Amniotic epithelial cell (primary cell): ENCODE measurements at places on chromosomes 1 and 21.

DNA sequence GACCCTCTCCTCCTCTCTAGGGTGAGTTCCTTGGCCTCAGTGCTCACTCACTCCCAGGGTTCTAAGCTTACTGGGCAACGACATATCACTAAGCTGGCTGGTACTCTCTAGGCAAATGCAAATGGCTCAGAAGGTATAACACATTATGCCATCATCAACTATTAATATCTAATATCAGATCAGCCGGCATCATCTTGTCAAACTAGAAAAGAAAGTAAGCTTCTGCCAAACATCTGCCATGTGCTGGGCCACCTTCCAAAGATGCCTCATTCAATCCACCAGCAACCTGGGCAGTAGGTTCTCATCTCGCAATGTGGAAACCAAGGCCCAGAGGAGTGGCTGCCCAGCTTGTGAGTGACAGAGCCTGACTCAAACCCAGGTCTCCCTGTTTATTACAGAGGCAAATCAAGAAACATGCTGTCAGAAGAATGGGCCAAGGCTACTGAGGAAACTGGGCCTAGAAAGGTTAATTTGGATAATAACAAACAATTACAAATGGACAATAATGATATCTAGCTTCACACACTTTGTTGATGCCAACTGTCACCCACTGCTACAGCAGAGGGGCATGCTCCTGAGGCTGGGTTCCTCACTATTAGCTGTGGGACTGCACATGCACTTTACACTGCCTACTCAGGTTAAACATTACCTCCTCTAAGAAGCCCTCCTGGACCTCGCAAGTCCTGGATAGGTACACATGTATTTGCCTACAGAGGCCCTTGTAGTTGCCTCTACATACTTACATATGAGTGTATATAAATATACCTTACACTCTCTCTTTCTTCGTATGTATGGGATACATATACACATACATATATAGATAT is 183.3 kb upstream of the JUN start:
- no peak for DNase-seq

- no peak for DNase-seq
These were observed 32.0 kb downstream of the CCSAP start for GRCh38 chr1:229310833-229311232.

GRCh38 chr1:53259932-53260331 is 21.6 kb upstream of the MAGOH start:
- DNase-seq: no peak

DNA sequence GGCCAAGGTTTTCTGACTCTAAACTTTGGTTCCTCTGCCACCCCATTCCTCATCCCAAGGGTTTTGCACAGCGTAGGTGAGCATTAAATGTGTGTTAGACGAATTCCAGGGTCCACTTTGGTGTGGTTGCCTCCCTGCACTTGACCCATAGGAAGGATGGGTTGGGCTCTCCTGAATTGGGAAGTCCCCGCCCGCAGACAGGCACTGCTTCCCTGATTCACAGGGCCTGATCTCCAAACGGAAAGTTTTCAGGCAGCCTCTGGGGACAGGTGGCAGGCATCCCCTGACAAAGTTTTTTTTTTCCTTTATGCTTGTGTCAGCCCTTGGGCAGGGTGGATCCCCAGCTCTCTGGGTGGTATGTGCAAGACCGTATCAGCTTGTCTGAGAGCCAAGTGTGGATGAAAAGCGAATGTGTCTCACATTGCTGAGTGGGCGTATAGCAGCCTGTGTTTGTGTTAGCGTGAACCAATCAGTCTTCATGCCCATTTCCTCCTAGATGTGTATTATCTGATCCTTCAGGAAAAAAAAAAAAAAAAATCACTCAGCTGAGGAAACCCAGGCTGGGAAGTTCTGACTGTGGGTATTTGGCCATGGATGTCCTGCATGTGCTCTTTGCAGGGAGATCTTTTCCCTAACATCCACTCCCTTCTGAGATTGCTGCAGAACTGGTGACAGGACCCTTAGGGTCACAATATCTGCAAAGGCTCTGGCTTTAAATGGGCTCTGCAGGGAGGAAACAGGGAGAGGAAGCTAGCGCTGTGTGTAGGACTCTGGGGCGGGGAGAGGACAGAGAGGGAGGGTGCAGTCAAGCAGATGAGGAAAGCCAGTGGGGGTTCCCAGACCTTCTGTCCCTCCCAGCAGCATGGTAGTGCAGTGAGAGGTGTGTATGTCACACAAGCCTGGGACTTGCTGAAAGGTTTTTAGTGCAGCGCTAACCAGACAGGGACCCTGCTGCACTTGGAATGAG is 42.2 kb upstream of the TRABD2B start:
- peak; percentile 81 for DNase-seq

GRCh38 chr1:166705376-166706289 is 133.6 kb upstream of the POGK start:
- no peak for DNase-seq

DNA sequence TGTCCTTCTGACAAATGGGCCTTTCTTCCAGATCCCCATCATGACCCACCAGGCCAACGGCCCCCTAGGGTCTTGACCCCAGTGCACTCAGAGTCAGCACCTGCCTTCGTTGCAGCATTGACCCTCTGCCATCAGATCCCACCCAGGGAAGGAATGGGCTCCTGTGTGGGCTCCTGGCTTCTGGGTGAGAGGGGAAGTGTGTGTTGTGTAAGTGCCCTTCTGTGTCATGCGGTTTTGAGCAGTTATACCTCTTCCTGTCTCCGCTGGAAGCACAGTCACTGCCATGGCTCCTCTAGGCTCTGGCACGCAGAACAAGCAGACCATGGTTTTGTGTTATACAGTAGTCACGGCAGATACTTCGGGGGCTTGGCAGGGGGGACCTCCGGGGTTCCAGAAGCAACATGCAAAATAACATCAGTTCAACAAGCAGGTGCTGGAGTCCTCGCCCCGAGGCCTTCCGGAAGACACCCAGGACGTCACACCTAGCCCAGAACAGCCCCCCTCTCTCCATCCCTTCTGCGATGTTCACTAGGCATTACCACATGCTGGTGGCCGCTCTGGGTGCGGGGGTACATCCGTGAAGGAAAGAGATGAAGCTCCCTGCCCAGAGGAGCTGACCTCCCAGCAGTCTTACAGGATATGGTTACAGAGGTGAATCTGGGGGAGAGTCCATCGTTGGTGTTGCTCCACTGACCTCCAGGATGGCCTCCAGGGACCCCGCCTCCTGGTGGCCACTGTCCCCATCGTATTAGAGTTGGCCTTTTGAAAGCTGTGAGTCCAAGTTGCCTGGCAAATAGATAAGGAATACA is 17.4 kb upstream of the KCNAB2 start:
- peak; percentile 8 for DNase-seq

GRCh38 chr1:22222723-22223122 is 79.8 kb upstream of the WNT4 start:
- no peak for DNase-seq

GRCh38 chr1:179817789-179818188 is 59.8 kb downstream of the TOR1AIP2 start:
- no peak for DNase-seq

DNA sequence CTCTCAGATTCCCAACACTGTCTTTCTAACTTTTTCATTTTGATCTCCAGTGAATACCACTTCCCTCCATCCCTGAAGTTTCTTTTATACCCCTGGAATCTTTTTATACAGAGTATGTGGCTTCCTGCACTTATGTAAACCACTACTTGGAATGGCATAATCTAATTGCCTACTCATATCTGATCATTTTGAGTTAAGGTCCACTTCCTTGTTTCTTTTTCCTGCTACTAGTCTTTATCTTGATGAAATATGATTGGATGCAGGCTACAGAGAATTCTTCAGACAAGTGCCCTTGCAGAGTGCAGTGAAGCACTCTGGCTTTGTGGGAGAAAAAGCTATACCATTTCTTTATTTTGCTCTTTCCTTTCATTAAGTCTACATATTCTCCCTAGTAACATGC is 325.3 kb upstream of the ADAMTS5 start:
- DNase-seq: no peak

DNA sequence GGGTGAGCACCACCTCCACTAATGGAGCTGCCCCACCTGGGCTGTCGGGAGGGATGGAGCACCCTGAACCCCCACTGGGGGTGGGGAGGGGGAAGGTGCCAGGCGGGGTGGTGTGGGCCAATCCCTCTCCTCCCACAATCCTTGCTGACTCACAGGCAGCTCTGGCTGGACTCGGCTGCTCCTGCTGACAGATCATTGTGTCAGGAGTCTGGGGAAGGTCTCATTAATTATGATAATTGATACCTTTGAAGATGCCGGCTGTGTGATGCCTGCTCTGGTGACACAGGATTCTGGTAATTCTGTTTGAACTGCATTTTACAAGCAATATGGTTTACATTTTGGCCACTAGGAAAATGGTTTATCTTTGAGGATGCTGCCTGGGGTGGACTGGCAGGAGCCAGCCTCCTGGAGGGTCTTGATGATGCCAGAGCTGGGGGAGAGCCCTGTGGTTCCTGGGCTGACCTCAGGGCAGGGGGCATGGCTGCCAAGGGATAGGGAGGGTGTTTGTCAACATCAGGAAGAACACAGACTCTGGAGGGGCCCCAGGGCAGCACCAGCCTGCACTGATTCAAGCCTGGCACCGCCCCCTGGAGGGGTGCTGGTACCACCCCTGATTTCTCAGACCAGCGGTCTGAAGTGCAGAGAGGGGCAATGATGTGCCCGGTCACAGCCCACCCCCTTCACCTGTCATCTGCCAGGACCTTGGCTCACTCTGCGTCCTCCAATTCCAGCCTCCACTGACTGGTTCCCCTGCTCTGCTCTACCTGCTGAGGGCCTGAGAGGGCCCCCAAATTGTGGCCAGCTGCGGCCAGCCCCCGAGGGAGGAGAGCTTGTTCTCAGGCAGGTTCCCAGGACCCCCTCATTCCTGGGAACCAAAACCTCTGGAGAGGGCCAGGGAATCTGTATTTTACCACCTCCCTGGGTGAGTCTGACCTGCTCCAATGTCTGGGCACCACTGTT is 338.8 kb downstream of the MATN1 start:
- no peak for DNase-seq

DNA sequence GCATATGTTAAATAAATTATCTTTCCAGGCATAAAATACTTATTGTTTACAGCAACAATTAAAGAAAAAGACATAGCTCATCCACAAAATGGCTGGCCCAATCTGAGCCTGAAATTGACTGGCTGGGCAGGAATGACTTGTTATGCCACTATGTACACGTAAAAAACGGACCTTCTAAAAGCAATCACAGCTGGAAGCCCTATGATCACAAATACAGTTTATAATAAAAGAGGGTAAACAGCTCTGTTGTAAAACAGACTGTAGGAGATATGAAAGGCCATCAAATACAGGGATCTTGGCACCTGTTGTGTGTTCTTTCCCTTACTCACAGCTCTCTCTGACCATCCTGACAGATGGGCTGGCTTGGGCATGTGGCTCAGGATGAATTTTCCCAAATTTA is 70.5 kb upstream of the DMRTA2 start:
- no peak for DNase-seq

DNA sequence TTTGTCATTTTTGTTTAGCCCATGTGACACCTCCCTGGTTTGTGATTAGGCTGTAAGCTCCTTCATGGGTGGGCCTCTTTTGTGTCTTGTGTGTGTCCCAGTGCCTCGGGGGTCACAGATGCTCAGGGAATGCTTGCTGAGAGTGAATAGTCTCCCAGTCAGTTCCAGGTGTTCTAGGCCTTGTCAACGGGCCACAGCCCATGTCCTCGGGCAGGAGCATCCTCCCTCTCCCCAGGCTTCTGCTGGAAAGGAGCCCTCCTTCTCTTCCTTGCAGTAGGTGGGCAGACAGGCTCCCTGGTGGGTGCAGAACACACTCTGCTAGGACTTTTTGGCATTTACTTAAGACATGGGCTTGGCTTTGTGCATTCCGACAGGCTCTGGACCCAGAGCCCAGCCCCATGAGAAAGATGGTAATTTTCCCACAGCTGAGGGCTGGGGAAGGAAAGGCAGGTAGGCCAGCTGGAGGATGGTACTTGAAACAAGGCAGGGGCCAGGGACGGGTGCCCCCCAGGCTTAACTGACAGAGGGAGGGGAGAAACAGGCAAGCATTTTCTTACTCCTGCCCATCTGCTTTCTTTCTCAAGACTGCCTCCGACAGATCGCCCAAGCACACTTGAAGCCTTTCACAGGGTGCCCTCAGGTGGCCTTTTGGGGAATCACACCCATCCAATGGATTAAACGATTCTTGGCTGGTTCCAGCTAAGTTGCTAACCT is 7.1 kb upstream of the CPLANE2 start:
- DNase-seq: peak; percentile 78

GRCh38 chr1:12527564-12527963 is 90.4 kb downstream of the DHRS3 start:
- DNase-seq: no peak

DNA sequence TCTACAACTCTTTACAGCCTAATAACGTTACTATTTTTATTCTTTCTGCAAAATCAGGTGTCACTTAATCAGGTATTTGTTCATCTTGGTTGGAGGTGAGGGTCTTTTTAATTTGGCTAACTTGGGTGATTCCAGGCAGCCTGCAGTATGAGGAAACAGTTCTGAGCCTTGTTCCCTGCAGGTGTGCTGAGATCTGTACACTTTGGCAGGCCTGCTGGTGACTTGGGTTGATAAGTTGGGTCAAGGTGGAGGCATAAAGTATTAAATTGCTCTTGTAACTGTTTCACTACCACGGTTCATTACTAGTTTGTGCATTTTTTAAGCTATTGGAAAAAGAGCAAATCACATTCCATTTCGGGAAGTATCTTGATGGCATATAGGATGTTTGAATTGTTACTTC is 10.0 kb downstream of the MAP3K21 start:
- no peak for DNase-seq

- DNase-seq: peak; percentile 72
These were observed 141.1 kb downstream of the TOMM20 start for GRCh38 chr1:234987415-234988154.

DNA sequence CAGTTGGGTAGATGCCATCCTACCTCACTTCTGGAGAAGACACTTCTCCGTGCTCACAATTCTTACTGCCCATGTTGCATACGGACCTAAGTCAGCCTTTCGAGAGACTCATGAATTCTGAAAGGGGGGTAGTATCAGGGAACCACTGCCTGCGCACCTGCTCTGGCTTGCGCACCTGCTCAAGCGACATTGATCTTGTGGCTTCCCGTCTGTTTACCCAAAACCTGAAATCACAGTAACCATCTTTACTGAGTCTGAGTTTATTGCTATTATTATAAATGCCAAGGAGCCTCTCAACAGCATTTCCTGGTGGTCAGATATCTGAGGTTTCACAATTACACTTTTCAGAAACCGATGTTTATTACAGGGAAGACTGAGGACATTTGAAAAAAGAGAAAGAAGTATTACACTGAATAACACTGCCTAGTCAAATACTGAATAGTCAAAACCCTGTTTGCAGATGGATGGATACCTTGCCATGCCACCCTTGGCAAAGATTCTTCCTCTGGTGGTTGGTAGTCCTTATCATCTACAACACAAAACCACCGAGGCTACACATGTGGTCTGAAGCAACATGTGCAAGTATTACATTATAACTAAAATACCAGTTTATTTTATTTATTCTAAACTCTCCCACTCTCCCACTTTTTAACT is 208.7 kb downstream of the SIPA1L2 start:
- no peak for DNase-seq

DNA sequence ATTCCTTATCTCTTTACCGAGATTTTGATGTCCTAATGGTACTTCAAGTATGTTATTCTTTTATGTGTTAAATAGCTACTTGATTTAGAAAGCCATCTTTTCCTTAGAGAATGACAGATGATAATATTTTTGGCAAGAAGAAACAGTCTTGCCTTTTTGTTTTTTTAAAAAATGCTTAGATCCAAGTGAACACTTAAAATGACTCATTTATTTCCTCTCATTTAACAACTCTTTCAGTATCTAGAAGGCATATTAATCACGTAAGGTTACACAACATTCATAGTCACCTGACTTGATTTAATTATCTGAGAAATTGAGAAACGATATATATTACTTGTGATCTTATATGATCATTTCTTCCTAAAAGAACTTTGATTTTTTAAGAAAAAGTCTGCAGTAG is 52.4 kb downstream of the SUCO start:
- peak; percentile 75 for DNase-seq

GRCh38 chr1:116458695-116459094 is 85.7 kb downstream of the ATP1A1 start:
- no peak for DNase-seq
